ENCODE measurements at places on chromosomes 2 and 18.
A peak's percentile ranks its signal among the peaks of the same experiment; 100 is the strongest.

DNA sequence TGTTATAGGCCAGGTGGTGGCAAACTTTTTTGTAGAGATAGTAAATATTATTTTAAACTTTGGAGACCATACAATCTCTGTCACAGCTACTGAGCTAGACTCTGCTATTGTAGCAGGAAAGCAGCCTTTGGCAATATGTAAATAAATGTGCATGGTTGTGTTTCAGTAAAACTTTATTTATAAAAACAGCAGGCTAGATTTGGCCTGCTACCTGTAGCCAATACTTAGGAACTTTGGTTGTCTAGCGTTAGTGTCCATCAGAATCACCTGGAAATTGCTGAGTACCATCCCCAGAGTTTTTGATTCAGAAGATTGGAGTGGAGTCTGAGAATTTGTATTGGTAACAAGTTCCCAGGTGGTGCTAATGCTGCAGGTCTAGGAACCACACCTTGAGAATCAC lies 23.8 kb upstream of the TNFRSF11A start:
- no peak for DNase-seq

DNA sequence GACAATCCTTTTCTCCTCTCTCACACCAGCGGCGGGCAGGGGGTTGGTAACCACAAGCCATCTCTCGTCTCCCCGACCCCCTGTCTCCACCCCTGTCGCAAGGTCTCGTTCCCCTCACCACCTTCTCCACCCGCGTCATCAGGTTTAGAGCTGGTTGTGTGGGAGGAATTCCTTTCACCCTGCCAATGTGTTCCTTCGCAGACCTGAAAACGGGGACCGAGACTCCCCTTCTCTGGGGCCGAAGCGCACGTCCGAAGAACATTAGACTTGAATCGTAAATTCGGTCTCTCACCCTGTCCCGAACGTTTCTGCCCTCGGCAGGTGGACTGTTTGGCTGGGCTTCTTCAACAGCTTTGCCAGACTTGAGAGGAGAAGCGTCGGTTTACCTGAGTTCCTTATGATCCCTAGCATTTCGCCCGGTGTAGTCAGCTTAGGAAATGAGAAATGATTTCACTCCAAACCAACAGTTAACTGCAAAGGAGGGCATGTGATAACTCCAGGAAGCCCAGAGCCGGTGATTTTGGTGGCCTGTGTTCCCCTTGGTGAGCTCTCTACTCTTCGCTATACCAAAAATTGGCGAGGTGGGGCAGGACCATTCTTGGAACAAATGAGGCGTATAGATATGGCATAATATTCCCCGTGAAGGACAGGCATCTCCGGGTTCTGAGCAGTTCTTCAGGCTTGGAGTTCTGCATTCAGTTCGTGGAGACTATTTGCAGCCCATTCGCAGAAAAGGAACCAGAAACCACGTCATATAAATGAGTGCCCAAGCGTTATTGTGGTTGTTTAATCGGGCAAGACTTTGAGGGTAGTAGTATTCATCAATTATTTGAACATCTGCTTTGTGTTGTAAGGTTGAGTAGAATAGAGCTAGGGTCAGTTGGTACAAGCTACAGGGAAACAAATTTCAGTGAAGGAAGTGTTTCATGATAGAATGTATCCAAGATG lies 694 bp downstream of the CFAP36 start:
- peak; percentile 38 for DNase-seq

GRCh38 chr18:69127873-69128500 lies 272.7 kb upstream of the DOK6 start:
- no peak for DNase-seq

DNA sequence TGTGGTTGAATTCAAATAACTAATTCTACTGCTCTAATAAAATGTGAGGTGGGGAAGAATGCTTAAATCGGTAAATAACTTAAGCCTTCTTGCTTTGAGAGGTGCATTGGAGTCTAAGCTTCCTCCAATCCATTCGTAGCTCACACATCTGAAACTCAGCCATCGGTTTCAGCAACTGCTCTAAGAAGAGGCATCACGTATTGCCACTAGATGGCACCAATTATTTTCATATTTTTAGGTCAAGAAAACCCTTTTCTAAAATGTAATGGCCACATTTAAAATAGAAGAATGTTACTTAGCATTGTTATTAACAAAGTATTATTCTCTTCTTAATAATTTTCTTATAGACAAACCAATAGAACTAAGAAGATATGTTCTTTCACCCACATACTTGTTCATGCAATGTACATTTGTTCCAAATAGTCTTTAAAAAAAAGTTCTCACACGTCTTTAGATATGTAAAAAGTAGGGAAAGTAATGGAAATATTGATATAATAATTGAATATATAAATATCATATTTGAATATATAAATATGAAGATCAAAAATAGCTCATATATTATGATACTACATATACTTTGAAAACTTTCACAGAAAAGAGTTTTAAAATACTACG lies 229.8 kb downstream of the CCDC178 start:
- no peak for DNase-seq

- no peak for DNase-seq
Observed at GRCh38 chr2:201930831-201931230, 102.8 kb upstream of the FZD7 start.

- DNase-seq, result no peak
Observed at GRCh38 chr2:40367652-40368051, 84.2 kb downstream of the SLC8A1 start.

Measured in stimulated activated CD4-positive, alpha-beta T cell treated with anti-CD3 and anti-CD28 coated beads, TNF-alpha, amount 100 ng/mL, for 24 hours (primary cell).